ENCODE measurements at places on chromosomes 1 and 21. TPM values are rescaled to one million over a fixed set of nuclear protein-coding genes. Genes with fewer than 3 reads are reported as not detected.
A peak's percentile ranks its signal among the peaks of the same experiment; 100 is the strongest.

- no peak for DNase-seq
Observed at GRCh38 chr1:41354956-41355355, 6.3 kb upstream of the FOXO6 start.

DNA sequence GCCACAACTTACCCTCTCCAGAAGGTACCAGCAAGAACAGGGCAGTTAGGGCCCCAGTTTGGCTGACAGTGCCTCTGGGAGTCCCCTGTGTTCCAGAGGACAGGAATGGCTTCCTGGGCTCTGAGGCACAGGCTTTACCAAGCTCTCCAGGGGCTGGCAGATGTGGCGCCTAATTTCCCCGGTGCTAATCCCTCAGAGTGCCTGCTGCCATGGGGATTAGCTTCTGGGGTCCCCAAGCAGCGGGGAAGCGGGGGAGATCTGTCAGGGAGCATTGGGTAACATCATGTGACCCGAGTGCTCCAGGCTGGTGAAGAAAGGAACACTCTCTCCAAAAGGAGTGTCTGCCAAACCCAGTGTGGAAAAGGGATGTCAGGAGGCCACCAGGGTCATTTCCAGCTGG, at the start of gene LACTBL1:
Gene LACTBL1 (minus strand): TSS at position 107 of the 400 bp plus-strand sequence. CDS start 550 bp downstream, outside the sequence.
- DNase-seq: no peak

GRCh38 chr1:10561497-10561896, 86.7 kb downstream of the PEX14 start:
- peak; percentile 29 for DNase-seq

- peak; percentile 99 for DNase-seq
Observed at GRCh38 chr1:234980645-234981396, 147.8 kb downstream of the TOMM20 start.

LRRC3 gene
- not detected for total RNA-seq

OLFML3 gene
- total RNA-seq: 5.2 TPM
